ENCODE measurements at places on chromosomes 7 and 10.
A peak's percentile ranks its signal among the peaks of the same experiment; 100 is the strongest.

- no peak for DNase-seq
Observed at GRCh38 chr7:38025815-38026214, 105.4 kb downstream of the EPDR1 start.

DNA sequence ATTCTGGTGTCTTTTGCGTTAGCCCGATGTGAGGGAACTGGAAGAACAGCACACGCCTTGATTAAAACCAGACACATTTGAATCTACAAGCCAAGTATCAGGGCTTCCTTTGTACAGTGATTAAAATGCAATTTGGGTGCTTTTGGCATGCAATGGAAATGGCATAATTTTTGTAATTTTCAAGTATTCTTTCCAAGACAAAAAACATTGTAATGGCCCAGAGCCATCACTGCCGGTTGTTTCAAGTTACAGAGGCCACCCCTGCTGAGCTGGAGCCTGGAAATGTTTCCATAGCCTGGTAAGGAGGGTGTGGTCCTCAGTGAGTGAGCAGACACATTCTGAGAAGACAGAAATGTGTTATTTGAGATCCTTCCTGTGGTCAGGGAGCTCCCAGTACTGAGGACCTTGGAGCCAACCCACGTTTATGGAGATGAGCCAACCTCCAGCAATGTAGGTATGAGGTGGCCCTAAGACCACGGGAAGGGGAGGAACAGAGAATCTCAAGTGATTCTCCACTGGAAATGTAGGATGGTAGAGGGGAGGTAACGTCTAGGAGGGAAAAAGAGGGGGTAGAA is 20.9 kb downstream of the TEX36 start:
- DNase-seq = no peak

DNA sequence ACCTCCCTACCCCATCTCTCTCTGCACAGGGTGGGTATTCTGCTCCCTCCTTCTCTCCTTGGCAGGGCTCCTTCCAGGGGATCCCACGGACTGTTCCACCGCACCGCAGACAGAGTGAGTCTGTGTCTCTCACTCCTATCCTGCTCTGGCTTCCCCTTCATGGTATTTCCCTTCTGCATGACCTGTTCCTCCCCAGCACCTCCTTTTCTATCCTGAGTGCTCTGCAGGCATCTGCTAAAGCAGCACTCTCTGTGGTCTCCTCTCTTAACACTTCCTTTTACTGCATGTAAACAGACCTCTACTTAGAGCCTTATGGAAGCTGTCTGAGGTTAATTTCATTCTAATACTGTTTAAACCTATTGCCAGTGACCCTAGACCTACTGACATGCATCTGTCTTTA is 171.5 kb downstream of the CCSER2 start:
- DNase-seq = no peak

GRCh38 chr7:124059375-124059774 is 26.5 kb upstream of the TMEM229A start:
- DNase-seq = peak; percentile 30

DNA sequence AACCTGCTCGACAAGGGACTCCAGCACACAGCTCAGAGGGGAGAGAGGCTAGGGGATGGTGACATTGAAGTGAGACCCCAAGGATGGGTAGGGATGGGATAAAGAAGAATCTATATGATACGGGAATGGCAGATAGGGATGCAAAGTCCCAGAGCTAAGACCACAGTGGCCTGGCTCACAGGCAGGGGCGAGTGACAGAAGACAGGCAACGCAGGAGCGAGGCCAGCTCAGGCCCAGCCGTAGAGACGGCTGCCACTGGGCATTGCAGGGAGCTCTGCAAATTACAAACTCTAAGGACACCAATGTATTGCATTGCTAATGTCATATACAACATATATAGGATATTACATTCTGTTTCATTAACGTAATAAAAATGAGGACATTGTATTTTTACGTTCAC is 131.4 kb downstream of the TCERG1L start:
- no peak for DNase-seq

GRCh38 chr7:20152511-20152910 is 64.7 kb downstream of the MACC1 start:
- DNase-seq = no peak

DNA sequence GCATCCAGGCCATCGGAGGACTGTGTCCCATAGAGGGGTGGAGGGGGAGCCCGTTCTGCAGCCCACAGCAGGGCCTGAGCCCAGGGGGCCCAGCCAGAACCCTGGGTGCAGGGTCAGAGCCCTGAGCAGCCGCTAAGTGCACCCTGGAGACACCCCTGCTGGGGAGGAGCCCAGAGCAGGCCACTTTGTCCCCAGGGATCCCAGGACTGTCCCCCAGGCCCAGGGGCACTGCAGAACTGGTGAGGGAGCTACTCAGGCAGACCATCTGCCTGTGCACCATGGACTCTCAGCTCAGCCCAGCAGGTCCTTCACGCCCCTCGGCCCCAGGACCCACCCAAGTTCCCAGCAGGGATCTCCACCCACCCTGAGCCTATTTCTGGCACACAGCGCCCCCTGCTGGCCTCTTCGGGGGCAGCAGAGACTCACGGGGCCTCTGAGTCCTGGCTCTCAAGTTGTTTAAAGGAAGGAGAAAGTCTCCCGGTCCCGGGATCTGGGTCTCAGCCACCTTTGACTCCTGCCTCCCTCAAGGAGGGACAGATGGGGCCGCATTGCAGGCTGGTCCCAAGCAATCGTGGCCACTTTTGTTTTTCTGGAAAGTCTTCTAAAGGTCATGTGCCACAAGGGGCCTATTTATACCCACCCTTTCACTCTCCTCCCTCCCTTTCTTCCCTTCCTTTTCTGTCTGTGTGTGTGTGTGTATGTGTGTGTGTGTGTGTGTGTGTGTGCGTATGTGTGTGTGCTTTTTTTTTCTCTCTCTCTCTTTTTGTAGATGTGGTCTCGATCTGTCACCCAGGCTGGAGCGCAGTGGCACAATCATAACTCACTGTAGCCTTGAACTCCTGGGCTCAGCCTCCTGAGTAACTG is 90.3 kb downstream of the MYL10 start:
- no peak for DNase-seq

DNA sequence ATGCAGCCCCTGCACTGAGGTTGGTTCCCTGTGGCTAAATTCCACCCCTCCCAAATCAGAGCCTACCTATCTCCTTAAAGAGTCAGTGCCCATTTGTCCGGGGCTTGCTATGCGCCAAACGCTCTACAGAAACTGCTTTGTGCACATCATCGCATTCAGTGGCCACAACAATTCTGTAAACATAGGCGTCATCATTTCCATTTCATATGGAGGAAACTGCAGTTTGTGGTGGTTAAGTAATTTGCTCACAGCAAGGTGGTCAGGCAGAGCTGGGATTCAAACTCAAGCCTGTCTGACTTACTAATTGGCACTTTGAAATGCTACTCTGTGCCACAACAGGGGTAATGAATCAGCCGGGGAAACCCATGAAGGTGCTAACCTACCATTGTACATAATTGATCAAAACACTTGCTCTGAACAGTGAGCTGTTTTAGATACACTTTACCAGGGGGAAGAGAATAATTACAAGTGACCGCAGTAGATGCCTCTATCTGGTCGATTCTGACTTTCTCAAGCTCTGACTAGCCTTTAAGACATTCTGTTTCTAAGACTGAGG is 775.5 kb downstream of the LRMDA start:
- no peak for DNase-seq

DNA sequence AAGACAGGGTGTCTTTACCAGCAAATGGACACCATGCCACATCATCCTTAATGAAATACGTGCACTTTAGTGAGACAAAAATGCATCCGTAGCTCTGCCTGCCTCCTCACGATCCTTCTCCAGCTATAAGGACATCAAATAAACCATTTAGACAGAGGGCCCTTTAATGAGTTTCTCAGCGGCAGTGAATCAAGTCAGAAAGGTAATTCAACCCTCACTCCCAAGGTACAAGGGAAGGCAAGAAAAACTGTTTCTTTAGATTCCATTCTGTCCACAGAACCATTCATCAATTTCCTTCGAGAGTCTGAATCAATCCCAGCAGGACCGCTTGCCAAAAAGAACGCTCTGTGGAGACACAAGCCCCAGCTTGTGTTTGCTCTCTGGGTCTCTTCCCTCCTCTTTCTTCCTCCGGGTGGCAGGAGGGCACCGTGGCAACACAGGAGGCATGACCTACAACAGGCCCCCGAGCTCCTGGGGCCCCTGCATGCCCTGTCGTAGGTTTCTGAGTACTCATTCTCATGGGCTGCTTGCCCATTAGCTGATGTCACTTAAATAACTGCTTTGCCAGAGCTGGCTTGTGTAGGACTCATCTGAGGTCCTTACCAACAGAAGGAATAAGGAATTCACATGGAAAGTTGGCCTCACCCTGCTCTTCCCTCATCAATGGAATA is 297.8 kb upstream of the PRKCQ start:
- peak; percentile 14 for DNase-seq

GRCh38 chr7:106069471-106070200 is 42.5 kb downstream of the SYPL1 start:
- no peak for DNase-seq

DNA sequence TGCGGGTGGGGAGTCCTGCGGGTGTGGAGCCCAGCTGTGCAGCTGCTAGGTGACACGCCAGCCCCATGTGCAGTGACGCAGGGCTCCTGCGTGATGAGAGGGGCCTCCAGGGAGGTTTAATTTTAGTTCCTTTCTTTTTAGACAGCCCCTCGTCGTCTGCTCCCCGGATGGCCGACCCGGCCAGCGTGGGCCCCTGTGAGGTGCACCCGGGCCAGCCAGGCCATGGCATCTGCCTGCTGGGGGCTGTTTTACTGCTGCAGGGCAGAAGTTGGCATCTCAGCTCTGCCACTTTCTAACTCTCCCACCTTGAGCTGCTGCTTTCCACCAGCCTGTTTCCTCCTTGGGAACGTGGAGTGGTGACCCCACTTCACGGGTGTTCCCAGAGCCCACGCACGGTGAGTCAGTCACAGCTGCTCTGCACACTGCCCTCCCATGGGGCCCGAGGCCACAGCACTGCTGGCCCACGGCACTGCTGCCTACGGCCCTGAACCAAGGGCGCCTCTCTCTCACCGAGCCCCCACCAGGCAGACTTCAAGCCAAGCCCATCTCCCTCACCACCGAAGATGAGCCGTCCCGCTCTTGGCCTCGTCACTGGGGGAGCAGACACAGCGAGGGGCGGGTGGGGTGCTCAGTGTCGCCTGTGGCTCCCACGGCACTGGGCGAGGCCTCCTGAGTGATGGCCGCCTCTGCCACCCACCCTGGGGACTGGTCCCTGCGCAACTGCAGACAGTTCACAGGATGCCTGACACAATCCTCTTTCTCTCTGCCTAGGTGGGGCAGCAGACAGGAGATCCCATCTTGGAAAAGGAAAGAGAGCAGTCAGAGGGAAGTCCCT is 21.3 kb downstream of the CYP2W1 start:
- no peak for DNase-seq

- DNase-seq = no peak
Observed at GRCh38 chr7:123916240-123916724, 8.8 kb upstream of the SPAM1 start.

DNA sequence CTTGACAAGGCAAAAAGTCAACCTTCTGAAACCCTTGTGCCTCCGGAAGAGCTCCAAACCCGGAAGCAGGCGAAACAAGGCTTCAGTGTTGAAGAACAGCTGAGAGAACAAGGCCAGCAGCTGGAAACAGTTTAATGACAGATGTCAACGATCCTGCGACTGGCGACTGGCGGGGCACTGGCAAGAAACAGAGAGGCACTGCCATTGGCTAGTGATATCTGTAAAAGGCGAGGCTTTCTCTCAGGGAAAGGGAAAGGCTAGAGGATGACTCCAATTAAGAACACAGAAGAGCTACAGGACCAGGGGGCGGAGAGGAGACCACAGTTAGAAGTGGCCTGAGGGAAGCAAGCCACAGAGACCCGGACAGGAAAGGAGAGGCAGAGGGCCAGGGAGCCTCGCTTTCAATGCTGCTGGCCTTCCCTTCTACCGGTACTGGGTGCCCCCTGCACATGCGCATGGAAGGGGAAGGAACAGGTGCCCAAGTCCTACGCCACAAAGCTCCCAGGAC is 19.4 kb downstream of the ITGB1 start:
- peak; percentile 44 for DNase-seq

DNA sequence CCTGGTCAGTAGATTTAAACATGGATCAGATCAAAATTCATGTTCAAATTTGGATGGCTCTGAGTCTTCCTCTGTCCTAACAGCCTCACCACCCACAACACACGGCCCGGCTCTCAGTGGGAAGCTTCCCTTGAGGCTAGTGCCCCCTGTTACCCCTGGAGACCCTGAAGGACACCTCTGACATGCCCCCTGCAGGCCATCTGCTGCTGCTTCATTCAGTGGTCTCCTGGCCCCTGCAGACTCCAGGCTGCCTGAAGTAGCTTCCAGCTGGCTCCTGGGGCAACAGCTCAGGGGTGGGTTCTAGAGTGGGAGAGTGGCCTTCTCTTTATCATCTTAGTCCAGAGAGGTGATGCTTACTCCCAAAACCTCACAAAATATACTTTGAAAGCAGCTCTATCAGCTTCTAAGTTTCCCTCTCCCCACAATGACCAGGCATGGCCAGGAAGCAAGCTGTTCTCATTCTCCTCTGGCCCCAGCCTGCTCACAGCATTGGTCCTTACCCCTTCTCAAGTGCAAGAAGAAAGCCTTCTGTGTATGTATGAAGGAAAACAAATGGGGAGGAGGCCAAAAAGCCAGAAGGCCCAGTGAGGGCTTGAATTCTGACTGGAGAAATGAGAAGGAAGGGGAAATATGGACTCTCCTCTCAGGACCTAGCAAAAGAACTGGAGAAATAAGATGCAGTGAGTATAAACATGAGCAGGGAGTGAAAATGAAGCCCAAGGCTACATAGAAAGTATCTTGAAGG is 189.6 kb upstream of the INHBA start:
- no peak for DNase-seq

- no peak for DNase-seq
Observed at GRCh38 chr10:12403119-12403518, 53.8 kb downstream of the CAMK1D start.

GRCh38 chr7:117188376-117188775 is 134.5 kb downstream of the WNT2 start:
- DNase-seq = no peak

GRCh38 chr10:74145133-74145532 is 5.5 kb downstream of the AP3M1 start:
- no peak for DNase-seq

- no peak for DNase-seq
Observed at GRCh38 chr10:102588875-102589274, 55.4 kb upstream of the TRIM8 start.

GRCh38 chr7:106329971-106330733 is 45.4 kb upstream of the NAMPT start:
- DNase-seq = no peak

- peak; percentile 40 for DNase-seq
Observed at GRCh38 chr10:11573497-11573896, 38.0 kb downstream of the USP6NL start.
